ENCODE measurements at places on chromosomes 13 and 19.
A peak's percentile ranks its signal among the peaks of the same experiment; 100 is the strongest.

GRCh38 chr13:20192158-20192835 is 441 bp downstream of the GJB2 start:
- peak; percentile 59 for DNase-seq

DNA sequence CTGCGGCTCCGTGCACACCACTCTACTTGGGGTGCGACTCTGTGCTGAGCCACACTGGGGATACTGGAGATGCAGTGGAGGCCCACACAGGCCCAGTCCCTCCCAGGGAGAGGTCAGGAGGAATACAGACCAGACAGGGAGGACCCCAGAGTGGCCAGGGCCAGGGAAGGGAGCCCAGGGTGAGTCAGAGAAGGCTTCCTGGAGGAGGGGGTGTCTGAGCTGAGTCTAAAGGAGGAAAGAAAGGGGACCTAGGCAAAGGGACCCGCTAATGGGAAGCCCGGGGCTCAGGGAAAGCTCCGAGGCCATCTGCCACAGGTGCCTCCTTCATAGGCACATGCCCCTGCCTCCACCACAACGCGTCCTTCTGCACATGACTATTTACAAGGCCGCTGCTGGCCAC is 13.3 kb upstream of the PRKD2 start:
- peak; percentile 24 for DNase-seq

DNA sequence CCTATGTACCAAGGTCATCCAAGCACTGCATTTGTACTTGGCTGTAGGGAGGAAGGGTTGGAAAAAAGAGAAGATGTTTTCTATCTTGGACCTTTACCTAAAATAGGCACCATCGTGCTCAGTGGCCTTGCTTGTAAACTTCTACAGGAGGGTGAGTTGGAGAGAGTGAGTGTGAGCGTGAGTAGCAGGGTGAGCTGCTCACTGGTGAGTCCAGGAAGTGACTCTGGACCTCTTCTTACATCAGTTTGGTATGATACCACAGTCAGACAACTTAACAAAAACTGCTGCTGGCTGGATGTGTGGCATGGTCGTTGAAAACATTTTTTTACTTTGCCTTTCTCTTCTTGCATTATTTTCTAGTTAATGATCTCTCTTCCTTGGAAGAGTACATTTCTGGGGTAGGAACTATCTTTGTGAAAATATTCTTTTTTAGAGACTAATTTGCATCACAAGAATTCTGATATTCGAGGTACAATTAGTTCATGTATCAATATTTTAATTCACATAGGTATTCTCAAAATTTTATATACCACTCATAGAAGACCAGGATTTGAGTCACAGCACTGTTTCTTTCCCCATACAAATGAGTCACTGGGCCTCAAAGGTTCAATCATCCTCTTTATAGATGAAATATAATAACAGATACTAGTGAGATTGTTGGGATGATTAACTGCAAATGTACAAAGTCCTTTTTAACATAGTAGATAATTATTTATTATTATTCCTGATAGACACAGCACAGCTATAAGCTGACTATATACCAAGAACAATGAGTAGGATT is 651 bp downstream of the SERPINE3 start:
- no peak for DNase-seq

DNA sequence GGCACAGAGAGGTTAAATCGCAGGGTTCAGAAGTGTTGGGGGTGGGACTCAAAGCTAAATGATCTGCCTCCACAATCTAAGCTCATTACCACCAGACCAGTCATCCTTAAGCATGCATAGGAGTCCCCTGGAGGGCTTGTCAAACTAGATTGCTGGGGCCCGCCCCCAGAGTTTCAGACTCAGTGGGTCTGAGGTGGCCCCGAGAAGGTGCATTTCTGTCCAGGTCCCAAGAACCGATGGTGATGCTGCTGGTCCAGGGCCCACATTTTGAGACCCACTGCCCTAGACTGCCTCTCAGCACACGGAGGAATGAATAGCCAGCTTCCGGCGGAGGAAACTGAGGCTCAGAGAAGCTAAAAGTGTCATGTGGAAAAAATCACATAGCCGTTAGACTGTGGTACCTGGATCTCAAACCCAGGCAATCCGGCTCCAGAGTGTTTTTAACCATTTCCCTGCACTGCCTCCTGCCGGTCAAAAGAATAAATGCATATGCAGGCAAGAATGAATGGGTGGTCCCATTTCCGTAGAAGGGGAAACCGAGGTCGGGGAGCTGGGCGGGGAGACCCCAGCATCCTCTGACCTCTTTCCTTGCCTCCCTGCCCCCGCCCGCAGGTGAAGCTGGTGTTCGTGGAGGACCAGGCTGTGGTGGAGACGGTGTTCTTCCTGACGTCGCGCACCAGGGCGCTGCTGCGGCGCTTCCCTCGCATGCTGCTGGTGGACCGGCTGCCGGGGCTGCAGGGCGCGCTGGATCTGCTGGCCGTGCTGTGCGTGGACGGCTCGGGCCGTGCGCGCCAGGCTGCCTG is 23.8 kb downstream of the ZSWIM9 start:
- DNase-seq: no peak

- peak; percentile 97 for DNase-seq
Measured at GRCh38 chr19:2610637-2611482, 91.6 kb downstream of the GNG7 start.

DNA sequence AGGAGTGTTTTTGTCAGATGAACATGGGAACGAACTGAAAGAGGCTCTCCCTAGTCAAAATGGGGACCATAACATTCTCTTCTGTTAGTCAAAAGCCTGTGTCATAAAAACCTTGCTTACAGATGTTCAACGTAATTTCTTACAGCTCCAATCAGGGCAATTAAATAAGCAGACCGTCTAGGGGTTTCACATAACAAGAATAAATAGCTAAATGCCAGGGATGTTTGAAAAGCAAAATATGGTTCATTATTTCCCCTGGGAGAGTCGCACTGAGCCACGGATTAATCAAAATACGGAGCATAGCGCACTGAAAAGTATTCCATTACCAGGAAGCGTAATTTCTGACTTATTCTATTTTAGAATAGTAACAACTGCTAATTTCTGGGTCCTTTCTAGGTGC is 63.7 kb upstream of the MRI1 start:
- DNase-seq: no peak

- peak; percentile 37 for DNase-seq
Measured at GRCh38 chr13:57631596-57632275, at the start of gene PCDH17. TSS of gene PCDH17 (plus strand) at chr13:57631744. CDS start at chr13:57632547, 803 bp downstream.

DNA sequence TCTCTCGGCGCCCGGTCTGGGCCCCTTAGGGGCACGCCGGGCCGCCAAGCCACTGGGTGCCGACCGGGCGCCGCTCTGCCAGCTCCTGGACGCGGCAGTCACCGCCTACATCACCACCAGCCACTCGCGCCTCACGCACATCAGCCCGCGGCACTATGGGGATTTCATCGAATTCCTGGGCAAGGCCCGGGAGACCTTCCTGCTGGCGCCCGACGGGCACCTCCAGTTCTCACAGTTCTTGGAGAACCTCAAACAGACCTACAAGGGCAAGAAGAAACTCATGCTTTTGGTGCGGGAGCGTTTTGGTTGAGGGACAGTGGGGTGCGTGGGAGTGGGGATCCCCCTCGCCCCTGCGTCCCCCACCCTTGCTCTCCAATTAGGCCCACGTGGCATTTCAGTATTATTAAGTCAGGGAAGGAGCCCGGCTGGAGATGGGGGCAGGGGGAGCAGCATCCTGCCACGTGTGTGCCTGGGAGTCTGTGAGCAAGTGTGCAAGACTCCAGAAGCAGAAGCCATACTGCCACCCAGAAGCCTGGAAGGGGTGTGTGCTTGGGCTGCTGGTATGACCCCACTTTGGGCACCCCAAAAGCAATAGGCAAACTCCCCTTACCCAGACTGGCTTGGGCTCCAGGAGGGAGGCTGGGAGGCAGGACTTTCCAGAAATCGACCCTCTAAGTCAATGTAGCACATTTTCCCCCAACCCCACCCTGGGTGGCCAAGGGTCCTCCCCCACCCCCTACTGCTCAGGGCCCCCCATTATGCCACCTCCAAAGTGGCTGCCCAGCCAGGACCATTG is 35.7 kb downstream of the ZSWIM4 start:
- DNase-seq: no peak

GRCh38 chr19:36709423-36709822 is 22.0 kb downstream of the ZNF567 start:
- DNase-seq: no peak

GRCh38 chr19:38833092-38833425 is 1.5 kb upstream of the ECH1 start:
- DNase-seq: no peak

DNA sequence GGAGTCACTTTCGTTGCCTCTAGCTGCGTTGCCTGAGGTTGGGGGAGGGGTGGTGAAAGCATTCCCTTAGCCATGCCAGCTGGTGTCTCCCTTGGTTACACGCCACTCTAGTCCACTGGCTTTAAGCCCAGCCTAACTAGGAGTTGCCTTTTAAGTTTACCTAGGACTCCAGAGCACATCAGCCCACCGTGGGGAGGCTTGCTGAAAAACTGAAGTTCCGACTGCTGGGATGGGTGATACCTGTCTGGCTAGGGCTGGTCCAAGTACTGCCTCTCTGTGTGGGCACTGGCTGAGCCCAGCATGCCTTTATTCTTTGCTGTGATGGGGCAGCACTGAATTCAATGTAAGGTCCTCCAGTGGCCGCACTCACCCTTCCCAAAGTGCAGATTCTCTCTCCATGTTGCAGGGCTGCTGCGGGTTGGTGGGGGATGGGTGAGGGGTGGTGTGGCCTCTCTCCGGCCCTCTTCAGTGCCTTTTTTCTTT is 11.8 kb upstream of the CEACAM1 start:
- no peak for DNase-seq

DNA sequence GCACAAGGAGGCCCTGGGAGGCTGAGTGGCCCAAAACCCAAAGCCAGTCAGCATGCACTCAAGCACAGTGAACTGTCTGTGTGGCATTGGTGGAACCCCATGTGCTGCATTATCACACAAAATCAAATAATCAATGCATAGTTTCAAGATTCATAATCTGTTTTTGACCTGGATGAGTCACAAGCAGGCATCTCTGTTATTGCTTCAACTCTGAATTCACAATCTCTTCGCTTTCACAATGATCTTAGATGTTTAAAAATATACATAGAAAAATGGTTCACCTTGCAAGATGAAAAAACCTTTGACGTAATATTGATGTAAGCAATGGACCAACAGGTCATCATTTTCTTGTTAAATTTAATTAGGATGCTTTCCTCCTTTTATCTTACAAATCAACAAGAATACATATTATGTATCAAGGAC is 455.4 kb downstream of the IRS2 start:
- DNase-seq: no peak

DNA sequence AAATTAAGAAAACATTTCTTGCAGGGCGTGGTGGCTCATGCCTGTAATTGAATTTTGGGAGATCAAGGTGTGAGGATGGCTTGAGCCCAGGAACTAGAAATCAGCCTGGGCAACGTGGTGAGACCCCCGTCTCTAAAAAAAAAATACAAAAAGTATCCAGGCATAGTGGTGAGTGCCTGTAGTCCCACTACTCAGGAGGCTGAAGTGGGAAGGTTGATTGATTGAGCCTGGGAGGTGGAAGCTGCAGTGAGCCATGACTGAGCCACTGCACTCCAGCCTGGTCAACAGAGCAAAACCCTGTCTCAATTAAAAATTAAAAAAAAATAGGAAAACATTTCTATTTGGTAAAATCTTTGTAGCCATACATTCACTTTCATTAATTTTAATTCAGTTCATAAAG is 526.5 kb downstream of the PCDH9 start:
- no peak for DNase-seq

GRCh38 chr19:11028146-11028545 is 61.1 kb upstream of the LDLR start:
- DNase-seq: no peak

GRCh38 chr13:43307921-43308433 is 284.6 kb downstream of the DNAJC15 start:
- peak; percentile 84 for DNase-seq

- DNase-seq: no peak
Measured at GRCh38 chr13:86174622-86175021, 375.4 kb upstream of the SLITRK6 start.

DNA sequence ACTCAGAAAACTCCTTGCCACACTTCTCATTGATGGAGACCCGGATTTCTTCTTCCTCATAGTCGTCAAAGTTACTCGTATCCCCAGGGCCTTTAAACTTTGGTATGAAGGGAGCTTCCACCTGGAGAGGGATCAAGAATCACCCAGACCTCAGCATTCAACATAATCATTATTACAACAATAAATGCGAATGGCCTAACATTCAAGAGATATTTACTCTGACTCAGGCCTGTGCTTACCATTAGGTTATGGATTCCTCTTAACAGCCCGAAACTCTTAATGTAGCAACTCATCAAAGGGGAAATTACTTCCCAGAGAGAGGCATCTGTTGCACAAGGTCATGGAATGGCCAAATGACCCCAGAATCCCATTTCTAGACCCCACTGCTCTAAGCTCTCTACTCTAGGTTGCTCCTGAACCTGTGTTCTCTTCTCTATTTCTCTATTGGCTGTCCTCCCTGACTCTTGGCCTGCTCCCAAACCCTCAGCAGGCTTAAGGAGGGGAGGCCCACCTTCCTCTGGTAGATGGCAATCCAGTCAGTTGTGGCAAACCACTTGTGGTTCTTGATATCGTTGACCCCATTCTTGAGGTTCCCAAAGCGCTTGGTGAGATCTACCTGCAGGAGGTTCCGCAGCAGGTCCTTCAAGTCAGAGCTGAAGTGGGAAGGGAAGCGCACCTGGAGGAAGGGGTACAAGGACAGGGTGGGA is 2.7 kb upstream of the SAMD1 start:
- DNase-seq: no peak

- DNase-seq: peak; percentile 60
Measured at GRCh38 chr19:42175952-42176648, 41.4 kb downstream of the DEDD2 start.

- no peak for DNase-seq
Measured at GRCh38 chr13:29573190-29573589, 22.3 kb downstream of the SLC7A1 start.

DNA sequence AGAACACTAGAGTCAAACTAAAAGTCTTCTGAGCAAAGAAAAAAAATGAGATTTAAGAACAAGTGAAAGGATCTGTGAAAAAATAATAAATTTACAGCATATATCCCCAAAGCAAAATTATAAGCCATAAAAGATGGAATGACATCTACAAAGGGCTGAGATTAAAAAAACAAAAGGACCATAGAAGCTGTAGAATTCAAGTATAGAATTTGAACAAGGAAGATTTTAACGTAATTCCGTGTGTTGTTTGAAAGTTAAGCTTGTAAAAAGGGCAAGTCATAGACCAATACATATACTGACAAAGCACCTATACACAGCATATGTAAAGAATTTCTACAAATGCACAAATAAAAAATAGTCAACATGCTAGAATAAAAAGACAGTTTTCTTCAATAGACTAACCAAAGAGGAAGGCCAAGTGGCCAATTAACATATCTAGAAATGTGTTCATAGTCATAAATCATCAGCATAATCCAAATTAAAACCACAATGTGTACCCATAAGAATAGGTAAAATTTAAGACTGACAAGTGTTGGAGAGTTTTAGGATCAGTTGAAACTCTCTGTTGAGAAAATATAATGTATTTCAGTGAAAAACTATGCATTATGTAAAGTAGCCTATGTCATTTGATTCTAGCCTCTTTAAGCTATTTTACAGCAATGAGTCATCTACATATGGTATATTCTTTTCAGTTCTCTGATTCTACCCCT is 674.9 kb downstream of the OLFM4 start:
- no peak for DNase-seq

Data from right cardiac atrium (tissue), 5 donors.